ENCODE measurements at places on chromosomes 13 and 19.

DNA sequence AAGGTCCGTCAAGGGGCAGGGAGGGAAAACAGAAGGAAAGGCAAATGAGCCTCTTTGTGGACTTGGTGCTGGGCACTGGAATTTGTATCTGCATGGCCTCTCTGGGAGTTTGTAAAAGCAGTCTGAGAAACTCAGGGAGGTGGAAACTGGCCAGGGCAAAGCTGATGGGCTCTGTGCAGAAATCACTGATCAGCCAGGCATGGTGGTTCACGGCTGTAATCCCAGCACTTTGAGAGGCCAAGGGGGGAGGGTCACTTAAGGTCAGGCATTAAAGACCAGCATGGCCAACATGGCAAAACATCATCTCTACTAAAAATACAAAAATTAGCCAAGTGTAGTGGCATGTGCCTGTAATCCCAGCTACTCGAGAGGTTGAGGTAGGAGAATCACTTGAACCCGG is 369.9 kb upstream of the ZNF507 start:
- no peak for DNase-seq

DNA sequence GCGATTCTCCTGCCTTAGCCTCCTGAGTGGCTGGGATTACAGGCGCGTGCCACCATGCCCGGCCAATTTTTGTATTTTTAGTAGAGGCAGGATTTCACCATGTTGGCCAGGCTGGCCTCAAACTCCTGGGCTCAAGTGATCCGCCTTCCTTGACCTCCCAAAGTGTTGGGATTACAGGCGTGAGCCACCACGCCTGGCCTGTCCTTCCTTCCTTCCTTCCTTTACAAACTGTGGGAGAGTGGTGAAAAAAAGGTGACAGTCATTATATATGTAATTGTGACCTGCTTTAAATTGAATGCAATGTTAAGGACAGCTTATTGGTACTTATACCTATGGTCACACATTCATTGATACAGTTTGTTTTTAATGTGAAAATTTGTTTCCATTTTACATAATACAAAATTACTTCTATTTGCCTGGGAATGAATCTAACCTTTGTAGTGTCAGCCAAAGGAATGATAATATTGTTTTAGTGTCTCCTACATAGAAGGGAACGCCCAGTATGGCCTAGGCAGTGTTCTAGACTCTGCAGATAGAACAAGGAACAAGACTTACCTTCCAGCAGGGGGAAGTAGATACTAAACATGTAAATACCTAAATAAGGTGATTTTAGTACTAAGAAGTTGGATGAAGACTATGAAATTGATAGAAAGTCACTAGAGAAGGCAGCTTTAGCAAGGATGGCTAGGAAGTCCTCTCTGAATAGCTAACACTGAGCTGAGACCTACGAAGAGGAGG is 146.3 kb downstream of the GGACT start:
- DNase-seq, result no peak

- no peak for DNase-seq
These were observed 11.5 kb downstream of the UBXN6 start for GRCh38 chr19:4445963-4446703.

DNA sequence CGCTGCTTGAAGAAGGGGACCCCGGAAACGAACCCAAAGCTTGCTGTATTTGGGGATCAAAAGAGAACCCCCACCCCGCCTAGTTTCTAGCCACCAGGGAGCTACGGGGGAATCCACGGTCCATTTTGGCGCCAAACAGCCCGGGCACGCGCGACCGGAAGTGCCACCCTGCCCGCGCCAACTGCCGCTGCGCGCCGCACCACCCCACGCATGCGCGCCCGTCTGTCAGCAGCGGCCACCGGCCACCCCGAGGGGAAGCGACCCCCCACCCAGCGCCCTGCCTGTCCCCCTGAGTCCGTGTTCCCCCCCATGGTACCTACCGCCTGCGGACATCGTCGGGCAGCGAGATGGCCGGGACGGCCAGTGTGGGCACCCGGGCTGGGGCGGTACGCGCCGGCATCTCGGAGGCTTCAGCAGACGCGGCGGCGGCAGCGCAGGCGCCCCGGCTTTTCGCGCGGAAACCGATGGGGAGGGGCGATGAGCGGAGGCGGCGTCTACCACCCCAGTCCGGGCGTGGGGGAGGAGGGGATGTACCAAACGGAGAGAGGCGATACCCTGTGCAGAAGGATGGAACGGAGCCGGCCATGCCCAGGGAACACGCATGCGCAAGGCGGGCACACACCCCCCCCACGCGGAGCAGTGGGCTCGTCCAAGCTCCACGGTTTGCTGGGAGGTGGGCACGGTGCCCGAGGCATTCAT is at the start of gene DNMT1:
TSS of gene DNMT1 (minus strand) at position 454 of the 699 bp plus-strand sequence. CDS start at position 400, 54 bp downstream.
- peak; percentile 99 for DNase-seq

DNA sequence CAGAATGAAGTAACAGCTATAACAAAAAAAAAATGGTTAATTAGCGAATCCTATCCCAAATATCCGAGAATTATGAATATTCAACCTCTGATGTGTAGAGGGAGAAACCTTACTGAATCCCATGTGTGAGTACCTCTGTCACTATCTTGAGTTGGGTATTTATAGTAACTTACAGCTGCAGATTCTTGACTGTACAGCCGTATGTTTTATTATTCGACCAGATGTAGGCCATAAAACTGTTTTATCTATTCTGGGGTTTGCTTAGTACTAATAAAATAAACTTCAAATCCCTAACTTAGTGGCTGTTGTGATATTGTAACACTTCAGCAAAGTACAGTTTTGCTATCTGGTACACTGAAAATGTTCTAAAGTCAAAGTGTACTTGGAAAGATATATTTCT is 120.0 kb downstream of the EFNB2 start:
- no peak for DNase-seq

- DNase-seq, result no peak
These were observed 123.4 kb upstream of the PRR20A start for GRCh38 chr13:57017357-57017756.

GRCh38 chr13:89393758-89394304 is 1722.7 kb downstream of the SLITRK5 start:
- no peak for DNase-seq

All from Karpas-422 (cell line).